ENCODE measurements at places on chromosomes 4 and X.

GRCh38 chrX:9942086-9942485 lies 25.1 kb upstream of the CLDN34 start:
- peak; percentile 56 for DNase-seq

DNA sequence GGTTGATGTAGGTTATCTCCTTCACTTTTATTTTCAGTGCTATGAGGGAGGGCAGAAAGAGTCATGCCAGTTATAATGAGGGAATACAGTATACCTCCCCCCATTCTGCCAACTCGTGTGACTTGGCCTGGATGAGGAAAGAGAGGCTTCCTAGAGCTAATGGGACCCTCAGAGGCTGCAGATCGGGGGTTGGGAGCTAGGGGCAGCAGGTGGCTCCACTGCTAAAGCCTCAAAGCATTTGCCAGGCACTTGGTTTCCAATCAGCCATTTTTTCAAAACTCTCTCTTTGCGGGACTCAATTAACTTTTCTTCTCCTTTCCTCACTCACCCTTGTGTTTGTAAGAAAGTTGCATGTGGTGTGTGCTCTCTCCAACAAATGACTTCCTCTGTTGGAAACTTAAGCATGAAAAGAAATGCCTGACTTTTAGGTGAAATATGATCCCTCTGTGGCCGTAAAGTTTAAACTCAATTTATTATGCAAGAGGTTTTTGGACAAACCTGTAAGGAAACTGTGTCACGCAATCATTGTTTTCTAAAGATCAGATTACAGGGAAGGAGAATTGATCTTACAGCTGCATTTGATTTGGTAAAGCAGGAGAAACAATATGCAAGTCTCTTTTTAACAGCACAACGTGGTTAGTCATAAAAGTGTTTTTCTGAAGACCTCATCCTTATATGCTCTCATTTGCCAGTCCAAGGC lies 7.0 kb downstream of the SFRP2 start:
- no peak for DNase-seq

DNA sequence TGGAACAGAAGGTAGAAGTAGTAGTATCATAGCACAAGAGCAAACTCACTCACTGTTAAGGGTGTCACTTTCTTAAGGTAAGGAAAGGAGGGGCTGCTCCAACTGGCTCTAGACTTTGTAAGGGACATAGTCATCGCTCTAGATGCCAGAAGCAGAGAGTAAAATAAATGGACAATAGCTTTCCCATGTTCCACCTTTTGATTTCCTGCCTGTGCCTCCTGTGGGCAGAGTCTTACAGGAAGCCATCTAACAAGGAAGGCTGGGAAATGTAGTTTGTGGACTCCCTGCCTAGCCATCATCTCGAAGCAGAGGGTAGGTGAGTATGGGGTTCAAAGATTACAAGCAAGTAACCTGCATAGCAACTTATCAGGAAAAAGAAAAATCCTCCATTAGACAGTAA lies 1.7 kb upstream of the METTL14 start:
- DNase-seq, result no peak

- DNase-seq, result no peak
Observed at GRCh38 chrX:84362184-84362838, 139.9 kb downstream of the HDX start.

- no peak for DNase-seq
Observed at GRCh38 chr4:186936496-186937375, 213.1 kb upstream of the FAT1 start.
